ENCODE measurements at places on chromosomes 1 and 21.

GRCh38 chr1:221149111-221149510, 269.9 kb downstream of the HLX start:
- DNase-seq = no peak

GRCh38 chr1:212743901-212744475, 44.3 kb upstream of the BATF3 start:
- no peak for DNase-seq

DNA sequence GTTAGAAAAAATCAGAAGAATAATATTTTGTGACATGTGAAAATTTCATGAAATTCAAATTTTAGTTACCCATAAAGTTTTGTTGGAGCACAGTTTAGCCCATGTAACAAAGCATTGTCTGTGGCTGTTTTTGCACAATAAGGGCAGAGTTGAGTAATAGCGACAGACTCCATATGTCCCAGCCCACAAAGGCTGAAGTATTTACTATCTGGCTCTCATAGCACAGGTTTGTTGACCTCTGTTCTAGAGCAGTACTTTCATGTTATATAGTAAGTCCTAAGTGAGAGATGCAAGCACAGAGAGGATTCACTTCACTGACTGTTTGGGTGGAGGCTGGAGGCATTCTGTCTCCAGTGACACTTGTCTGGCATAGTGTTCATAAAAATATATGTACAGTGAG, 6.8 kb downstream of the LAMC1 start:
- no peak for DNase-seq

DNA sequence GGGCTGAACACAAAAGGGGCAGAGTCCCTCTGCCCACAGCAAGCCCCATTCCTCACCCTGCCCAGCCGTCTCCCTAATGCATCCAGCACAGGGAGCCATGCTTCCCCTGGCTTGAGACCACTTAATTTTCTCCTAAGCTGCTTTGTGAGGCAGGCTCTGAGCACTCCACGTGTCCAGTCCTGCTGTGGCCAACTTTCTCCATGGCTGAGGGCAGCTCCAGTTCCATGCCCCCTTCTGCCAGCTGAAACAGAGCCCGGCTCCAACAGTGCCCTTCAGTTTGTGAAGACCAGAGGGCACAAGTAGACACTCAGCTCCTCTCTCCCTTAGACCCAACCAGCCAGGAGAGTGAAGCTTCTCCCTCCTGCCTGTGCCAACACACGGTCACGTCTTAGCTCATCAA, 33.8 kb downstream of the PLEKHA6 start:
- DNase-seq = no peak

DNA sequence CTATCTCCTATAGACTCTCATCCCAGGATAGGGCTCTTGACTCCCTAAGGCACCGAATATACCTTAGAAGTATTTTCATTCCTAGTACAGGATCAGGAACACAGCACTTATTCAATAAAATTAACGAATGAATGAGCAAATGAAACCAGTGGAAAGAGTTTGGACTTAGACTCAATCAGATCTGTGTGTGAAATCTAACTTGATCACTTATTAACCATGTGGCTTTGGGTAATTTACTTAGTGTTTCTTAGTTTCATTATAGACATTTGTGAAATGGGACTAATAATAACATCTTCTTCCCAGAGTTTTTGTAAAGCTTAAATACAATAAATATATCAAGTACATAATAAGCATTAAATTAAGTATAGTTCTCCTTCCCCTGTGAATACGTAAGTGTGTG, 230.1 kb downstream of the ADGRL2 start:
- no peak for DNase-seq

- no peak for DNase-seq
These were observed 60.8 kb downstream of the PGM1 start for GRCh38 chr1:63653976-63654375.

DNA sequence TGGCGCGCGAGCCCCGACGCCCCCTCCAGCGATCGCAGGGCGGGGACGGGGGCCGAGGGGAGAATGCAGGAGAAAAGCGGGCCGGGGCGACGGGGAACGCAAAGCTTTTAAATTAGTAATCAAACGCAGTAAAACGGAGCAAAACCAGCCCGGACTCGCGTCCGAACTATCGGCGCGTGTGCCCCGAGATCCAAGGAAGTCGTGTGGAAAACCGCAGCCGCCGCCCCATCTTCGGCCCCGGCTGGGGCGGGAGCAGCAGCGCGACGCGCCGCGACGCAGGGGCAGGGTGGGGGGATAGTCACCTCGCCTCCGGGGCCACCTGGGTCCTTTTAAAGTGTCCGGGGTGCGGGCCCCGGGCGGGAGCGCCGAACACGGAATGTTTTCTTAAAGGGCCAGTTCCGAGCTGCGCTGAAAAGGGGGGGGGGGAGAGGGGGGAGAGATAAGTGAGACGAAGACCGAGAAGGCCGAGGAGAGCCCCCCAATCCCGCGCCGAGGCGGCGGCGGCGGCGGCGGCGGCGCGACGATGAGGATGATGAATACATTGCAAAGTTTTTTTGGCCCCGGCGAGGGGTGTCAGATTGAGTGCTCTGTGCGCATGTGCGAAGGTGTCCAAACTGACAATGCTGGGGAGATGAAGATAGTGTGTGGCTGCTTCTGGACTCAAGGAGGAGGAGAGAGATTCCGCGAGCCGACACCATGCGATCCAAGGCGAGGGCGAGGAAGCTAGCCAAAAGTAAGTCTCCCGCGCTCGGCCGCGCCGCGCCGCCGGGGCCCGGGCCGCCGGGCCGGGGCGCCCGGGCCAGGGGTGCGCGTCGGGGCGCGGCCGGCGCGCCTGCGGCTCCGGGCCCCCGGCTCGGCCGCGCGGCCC, at the start of gene PRDM16:
PRDM16 (plus strand) TSS at position 640 of the 868 bp plus-strand sequence; CDS start at position 697, 57 bp downstream.
- peak; percentile 34 for DNase-seq

DNA sequence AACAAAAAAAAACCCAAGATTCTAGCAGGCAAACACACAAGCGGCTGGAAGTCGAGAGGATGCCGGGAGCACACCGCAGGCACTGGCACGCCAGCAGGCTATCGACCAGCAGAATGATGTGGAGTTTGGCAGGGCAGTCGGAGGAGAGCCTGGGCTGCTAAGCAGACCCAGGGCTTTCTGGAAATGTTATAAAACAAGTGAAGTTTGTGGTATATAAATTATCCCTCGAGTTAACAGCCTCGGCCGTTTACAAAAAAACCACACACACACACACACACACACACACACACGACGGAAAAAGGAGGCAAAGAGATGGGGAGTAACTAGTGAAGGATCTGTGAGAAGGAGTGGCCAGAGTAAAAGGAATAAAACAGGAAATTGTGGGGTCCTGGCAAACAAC, 87.2 kb upstream of the IVNS1ABP start:
- no peak for DNase-seq

Data from fibroblast of the conjunctiva (primary cell).